NCI-H2171 (cell line): ENCODE measurements at places on chromosomes 7 and 10.
A peak's percentile ranks its signal among the peaks of the same experiment; 100 is the strongest.

GRCh38 chr7:150420242-150420641 lies 30.2 kb upstream of the GIMAP8 start:
- DNase-seq = no peak

GRCh38 chr10:117131376-117132327 lies 6.4 kb downstream of the VAX1 start:
- DNase-seq = no peak

DNA sequence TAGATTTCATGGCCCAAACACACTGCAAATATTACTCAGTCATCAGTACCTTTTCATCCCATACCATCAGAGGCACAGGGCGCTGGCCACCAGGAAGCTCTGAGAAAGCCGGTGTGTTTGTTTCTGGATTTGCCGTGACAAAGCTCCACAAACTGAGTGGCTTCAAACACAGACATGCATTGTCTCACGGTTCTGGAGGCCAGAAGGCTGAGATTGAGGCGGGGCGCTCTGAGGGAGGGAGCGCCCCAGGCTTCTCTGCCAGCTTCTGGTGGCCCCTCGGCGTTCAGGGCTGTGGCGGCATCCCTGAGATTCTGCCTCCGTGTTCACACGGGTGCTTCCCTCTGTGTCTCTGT lies 3.7 kb upstream of the TTYH3 start:
- DNase-seq = no peak

- DNase-seq = no peak
Observed at GRCh38 chr10:14884082-14884481, 5.4 kb downstream of the SUV39H2 start.

- DNase-seq = no peak
Observed at GRCh38 chr7:74002474-74003017, 25.4 kb upstream of the ELN start.

DNA sequence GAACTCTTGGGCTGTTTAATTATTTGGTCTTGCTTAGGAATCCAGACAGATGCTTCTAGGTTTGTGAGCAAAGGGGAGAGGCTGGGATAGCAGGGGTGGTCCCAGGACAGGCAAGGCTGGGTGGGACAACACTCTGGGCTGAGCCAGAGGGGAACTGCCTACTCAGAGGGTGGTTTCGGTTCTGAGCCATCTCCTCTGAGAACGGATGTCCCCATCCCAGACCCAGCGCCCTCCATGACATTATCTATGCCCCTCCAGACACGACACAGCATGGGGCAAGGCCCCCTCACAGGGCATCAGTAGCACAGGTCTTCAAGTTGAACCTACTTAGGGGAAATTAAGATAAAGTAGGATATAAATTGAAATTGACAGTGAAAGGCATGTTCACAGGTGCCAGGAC lies 7.1 kb downstream of the ASB10 start:
- DNase-seq = no peak

- no peak for DNase-seq
Observed at GRCh38 chr10:22643775-22644174, 70.6 kb downstream of the PIP4K2A start.

DNA sequence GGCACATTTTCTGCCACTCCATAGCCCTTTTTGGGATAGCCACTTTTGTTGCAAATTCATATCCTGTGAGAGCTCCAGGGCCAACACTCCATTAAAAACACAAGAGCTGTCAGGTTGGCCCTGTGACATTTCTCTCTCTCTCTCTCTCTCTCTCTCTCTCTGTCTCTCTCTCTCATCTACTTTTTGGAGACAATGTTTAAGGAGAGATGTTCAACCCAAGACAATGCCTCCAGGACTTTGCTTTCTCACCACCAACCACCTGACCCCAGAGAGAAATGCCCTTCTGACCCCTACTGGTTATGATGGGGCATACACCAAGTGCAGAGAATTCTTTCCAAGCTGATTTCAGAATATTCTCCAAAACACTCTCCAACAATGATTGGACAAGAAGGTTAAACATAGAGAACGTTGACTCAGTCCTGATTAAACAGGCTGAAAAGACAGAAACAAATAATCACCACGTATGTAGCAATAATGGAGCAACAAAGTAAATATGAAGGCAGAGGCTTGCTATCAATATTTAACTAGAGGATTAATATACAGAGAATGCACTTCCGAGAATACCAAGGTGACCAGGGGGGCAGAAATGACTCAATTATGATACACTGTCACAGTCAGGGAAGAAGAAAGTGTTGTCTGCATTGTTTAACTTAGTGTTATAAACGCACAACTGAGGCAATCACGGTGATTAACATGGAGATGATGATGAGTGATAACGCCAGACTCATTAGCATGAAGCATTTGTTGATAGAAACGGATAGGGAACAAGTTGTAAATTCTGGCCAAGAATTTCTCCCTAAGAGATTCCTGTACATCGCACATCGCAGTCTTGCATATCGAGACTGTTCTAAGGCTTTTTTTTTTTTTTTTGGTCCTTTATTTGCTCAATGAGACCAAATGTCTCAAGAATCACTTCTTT lies 178.5 kb downstream of the NRP1 start:
- no peak for DNase-seq

DNA sequence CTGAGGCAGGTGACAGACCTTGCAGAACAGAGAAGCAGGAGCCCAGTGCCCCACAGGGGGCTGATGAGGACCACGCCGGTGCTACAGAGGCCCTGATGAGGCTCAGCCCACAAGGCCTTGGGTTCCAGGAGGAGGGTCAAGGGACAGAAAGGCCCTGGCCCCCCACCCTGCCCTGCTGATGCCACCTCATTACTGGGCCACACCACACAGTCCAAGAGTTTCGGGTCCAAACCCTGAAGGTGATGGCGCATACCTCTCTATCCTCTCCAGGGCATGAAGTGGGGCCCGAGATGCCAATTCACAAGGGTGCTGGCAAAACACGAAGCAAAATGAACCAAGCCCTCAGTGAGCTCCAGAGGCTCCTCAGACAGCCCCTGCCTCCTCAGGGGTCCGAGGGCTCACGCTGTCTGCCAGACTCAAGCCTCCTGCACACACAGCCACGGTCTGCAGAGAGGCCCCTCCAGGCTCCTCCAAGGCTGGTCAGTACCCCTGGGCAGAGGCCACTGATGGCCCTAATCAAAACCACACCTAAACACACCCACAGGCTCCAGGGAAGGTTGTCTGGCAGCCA lies 32.3 kb downstream of the RASGEF1A start:
- no peak for DNase-seq

DNA sequence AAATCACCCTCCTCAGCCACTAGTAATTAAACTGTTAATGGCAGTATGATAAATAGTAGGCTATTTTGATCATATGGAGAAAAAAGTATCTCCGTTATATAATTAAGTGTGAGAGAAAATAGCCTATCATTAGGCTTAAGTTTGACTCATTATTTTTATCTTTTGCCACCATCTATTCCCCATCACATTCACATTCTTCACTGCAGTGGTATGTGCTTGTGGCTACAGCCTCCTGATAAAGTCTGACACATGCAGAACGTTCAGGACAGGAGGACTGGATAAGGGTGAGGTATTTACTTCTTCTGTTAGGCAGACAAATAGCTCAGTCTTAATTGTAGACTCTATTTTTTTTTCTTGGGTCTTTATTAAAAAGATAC lies 5.8 kb downstream of the NEBL start:
- DNase-seq = no peak

DNA sequence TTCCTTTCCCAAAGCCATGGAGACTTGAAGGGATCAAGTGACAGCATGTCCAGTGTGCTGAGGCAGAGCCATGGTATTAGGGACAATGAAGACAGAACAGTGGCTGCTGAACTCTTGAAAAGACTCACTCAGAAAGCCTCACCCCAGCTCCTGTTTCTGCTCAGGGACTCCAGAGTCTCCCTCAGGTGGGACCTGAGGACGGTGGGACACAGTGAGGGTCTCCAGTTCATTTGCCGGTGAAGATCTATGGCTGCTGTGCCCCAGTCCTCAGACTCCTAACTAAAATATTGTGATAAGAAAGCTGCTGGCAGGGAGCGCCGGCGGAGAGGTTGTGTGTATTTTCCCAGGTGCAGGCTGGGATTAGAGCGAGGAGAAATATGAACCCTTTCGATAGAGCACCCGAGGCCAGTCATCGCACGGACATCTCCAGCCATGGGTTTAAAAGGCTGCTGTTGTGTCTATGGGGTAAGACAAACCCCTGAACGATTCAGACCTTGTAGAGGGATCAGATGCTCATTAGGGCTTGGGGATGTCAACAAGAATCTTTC lies 57.2 kb downstream of the C7orf25 start:
- DNase-seq = no peak

DNA sequence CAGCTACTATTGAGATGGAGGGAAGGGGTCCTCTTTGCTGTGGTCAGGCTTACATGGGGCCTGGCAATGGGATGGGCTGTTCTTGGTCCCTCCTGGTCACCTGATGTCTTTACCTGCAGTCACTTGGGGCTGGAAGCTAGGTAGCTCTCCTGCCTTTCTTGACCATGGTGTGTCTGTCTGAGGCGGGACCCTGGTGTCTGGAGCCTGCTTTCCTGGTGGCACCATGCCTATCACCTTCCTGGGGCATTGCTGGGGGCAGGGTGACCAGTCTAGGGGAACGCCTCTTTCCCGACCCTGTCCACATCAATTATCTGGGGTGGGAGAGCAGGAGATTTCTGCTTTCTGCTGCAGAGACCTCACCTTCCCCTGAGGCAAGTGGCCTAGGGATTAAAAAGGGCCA lies 55.6 kb downstream of the ARHGAP22 start:
- DNase-seq = no peak

DNA sequence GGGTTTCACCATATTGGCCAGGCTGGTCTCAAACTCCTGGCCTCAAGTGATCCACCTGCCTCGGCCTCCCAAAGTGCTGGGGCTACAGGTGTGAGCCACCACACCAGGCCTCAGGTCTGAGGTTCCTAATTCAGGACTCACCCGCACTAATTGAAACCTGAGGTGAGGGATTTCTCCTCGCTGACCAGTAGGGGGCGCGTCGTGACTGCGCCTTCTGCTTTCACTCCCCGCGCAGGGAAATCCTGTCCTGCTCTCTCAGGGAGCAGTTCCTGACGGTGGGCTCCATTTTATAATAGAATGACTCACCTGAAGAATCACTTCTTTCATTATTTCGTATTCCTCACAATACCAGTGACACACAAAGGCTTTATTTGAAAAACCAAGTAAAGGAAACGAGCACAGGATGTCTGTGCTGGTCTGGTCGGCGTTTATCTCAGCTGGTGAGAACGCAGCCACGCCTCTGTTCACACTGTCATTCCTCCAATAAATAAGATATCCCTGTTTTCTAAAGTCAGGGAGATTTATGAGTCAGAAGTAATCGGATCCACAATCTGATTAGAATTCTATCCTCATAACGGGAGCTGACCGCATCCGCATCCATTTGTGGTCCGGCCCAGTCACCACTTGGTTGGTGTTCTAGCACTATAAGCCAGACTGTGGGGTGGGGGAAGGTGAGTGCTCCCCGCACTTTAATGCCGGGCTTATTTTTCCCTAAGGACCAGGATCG lies 35.4 kb downstream of the BAG3 start:
- DNase-seq = peak; percentile 42

DNA sequence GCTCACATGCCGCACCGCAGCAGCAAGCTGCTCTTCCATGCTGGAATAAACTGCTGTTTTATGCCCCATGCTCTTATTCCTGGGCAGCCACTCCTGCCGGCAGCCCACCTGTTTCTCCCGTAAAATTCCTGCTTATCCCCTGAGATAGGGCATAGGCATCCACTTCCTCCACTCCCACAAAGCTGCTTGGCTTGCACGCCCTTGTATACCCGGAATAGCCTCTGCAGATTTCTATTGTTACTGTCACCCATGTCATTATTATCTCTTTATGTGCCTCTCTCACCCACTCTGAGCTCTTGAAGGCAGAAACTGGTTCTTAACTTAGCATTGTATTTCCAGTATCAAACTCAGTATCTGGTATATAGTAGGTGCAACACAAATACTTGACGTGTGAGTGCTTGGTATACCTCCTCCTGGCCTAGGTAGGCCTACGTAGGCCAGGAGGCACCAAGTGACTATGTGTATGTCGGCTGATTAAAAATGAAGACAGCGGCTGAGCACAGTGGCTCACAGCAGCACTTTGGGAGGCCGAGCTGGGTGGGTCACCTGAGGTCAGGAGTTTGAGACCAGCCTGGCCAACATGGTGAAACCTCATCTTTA lies 193.4 kb downstream of the CCDC3 start:
- no peak for DNase-seq

DNA sequence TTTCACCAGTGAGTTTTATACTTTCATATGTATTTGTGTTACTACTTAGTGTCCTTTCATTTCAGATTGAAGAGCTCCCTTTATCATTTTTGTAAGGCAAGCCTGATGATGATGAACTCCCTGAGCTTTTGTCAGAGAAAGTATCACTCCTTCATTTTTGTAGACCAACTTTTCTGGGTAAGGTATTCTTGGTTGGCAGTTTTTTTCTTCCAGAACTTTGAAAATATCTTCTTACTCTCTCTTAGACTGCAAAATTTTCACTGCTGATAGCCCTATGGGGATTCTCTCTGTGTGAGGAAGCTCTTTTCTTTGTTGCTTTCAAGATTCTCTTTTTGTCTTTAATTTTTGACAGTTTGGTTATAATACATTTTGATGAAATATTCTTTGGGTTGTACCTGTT lies 35.7 kb downstream of the CCDC7 start:
- DNase-seq = no peak
